Activated naive CD8-positive, alpha-beta T cell treated with anti-CD3 and anti-CD28 coated beads, Interleukin-2, amount 50 U/mL, for 16 hours (primary cell): ENCODE measurements at places on chromosomes 2 and 18.

DNA sequence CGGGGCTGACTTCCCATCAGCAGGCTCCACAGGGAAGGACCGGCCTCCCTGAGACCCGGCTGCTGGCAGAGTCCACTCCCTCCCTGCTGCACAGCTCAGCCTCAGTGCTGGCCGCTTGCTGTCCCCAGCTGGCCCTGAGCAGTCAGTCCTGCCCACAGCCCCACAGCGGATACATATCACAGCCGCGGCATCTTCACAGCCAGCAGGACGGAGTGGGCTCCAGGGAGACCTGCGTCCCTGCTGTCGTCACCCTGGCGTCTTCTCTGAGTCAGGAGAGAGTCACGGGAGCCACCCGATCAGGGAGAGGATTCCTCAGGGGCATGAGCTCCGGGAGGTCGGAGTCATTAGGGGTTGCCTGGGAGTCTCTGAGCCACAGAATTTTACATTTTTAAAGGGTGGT lies 13.1 kb upstream of the SNTG2 start:
- no peak for DNase-seq

DNA sequence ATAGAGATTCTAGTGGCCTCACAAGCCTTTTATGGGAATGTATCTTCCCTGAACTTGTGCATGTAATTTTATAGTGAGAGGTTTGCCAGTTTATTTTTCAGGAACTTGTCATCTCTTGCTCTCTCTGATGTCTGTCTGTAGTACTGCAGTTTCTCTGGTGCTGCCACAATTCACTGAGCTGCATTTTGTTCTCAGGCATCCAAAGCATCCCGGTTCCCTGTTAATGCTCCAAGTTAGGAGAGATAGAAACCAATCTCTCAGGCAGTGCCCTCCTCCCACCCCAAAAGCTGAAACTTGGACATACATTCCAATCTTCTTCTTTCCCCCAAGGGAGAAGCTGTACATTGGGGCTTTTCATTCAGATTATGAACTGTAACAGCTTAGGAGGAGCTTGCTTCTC lies 30.1 kb upstream of the GRB14 start:
- no peak for DNase-seq

DNA sequence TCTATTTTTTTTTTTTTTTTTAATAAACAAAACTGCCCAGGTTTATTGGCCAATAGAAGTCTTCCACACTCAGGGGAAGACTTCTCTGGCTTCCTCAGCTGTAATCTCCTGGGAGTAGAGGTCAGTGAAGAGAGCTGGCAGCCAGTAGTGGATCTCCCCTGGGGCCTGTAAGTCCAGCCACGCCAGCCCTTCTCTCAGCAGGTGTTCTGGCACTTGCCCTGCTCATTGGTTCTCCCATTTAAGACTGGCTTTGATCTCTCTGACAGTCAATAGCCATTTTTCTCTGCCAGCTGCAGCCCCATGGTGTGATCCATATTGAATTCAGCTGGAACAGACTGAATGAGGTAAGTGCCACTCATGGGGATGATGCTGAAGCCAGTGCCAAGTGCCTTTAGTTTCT lies 170.6 kb upstream of the SPHKAP start:
- DNase-seq = no peak

GRCh38 chr2:182763311-182763912 lies 47.4 kb downstream of the DNAJC10 start:
- DNase-seq = no peak

GRCh38 chr2:190449925-190450324 lies 41.8 kb downstream of the MFSD6 start:
- DNase-seq = no peak

- no peak for DNase-seq
Observed at GRCh38 chr18:39938676-39939608, 2016.1 kb upstream of the PIK3C3 start.

DNA sequence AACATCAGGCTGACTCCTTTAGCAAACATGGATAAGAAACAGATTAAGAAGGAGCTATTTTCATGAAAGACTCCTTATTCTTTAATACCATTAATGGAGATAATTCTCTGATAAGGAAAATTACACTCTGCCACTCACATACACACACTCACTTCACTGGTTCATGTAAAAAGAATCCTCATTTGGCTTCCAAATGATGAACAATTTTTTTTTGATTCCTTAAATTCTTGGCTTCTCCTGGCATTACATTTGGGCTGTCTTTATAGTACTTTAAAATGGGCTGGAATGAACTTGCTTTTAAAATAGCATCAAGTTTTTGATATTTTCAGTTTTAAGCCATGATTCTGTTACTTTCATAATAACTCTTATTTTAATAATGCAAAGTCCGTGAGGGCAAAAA lies 328.6 kb downstream of the SLC8A1 start:
- DNase-seq = no peak

GRCh38 chr2:28329184-28329583 lies 63.5 kb upstream of the FOSL2 start:
- DNase-seq = no peak

DNA sequence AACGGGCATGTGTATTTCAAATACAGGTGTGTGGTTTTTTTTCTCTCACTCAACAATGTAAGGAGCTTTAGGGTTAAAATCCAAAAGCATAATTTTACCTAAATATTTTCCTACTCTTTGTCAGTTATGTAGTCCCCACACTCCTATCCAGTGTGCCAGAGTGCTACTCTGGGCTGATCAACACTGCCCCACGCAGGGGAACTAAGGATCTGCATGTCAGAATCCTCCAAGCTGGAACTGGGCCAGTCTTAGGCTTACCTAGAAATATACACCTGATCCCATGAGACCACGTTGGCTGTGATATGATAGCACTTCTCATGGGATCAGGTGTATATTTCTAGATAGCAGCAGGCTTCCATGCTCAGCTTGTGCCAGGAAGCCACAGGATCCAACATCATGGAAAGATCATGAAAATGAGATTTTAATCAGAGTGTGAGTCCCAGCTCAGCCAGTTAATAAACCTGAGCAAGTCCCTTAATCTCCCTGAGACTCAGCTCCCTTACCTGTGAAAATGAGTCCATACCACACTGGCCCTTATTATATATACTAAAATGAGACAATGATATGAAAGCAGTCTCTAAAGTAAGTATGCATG lies 29.7 kb downstream of the CCDC141 start:
- DNase-seq = no peak

DNA sequence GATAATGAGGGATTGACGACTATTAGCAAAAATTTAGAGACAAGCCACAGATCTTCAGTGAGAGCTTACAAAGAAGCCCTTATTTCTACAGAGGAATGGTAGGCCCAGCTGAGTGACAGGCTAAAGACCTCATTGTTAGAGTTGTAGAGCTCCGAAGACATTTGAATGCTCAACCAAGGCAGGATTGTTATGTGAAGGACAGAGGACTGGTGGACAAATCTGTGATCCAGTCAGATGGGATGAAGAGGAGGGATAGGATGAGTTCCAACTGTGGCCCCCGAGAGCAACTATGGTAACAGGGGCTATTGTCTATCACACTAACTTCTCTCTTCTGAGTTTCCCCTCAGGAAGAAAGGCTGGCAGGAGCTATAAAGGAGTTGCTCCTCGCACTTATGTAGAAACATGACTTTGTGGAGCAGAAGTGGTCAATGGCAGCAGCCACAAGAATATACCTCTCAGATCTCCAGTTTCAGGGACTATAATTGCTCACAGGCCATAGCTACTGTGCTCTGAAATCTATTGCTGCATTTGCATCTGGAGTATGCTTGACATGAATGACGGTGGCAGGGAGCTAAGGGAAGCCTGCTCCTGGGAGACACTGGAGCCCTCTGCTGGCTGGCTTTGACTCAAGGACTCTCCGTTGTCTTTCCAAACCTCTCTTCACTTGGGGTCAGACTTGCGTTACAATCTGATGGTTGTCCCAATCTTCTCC lies 50.3 kb upstream of the GREB1L start:
- no peak for DNase-seq

DNA sequence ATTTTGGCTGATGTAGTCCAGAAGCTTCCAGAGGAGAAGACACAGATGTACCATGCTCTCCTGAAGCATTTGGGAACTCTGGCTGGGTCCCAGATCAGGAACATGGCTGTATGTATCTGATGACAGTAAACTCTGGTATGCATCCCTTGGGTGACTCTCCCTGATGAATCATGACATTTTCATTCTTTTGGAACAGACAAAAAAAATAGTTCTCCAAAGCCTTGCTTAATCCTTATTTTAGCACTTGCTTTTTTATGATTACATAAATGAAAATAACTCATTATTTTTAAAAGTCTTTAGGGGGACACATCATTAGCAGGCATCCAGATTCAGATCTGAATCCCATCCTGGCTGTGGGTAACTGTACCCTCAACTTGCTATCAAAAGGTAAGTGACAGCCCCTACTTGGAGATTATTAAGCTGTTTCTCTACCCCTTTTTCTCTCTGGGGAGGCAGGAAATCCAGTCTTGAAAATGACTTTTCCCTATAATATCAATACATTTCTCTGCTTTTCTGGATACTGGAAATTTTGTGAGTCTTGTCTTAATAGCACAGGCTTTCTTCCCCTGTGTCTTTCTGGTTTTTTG lies 23.3 kb downstream of the AOX1 start:
- no peak for DNase-seq

DNA sequence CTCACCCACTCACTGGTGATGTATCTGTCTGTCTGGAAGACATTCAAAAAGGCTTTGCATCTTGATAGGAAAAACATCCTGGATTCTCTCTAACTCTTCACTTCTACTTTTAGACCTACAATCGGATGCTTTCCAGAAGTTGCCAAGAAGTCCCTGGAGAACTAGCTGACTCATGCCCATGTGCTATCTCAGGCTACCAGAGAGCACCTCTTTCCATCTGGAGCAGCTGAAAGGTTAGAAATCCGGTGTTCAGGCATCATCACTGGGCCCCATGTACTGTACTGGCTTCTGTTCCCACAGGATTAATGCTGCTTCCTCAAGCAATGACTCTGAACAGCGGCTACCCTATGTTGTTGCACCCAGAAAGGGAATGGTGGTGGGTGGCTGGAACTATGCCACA lies 259.0 kb downstream of the NBAS start:
- no peak for DNase-seq

- DNase-seq = no peak
Observed at GRCh38 chr2:187224989-187225388, 223.1 kb downstream of the CALCRL start.

- no peak for DNase-seq
Observed at GRCh38 chr18:79765491-79766245, 32.1 kb upstream of the KCNG2 start.

GRCh38 chr18:42348722-42349121 lies 393.7 kb downstream of the PIK3C3 start:
- no peak for DNase-seq

- DNase-seq = no peak
Observed at GRCh38 chr18:10419420-10420103, 34.9 kb upstream of the APCDD1 start.

DNA sequence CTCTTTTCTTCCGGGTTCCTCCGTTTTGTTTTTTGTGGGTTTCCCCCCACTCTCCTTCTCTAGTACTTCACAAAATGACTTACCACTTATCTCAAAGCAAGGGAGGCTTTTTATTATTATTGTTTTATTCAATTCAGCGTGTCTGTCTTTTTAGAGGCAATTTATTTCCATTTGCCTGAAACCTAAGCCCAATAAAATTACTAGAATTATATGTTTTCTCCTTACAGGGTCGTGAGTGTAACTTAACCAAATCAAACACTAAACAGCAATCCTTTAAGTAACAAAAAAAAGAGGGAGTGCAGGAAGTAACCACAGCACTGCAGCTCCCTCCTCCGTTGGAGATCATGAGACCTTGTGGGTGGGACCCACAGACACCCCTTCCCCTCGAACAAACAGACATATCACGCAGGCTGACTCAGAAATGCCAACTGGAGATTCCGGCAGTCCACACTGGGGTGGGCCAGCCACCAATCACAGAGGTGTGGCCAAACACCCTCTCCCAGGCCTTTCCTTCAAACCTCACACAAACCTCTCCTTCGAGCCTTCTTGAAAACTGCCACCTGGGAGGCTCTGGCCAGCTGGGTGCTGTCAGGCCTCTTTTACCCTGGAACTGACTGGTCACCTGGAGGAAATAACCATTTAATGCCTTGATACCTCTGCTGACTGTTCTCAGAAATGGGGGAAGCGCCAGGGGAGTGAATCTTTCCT lies 207.1 kb upstream of the SMAD2 start:
- DNase-seq = no peak

DNA sequence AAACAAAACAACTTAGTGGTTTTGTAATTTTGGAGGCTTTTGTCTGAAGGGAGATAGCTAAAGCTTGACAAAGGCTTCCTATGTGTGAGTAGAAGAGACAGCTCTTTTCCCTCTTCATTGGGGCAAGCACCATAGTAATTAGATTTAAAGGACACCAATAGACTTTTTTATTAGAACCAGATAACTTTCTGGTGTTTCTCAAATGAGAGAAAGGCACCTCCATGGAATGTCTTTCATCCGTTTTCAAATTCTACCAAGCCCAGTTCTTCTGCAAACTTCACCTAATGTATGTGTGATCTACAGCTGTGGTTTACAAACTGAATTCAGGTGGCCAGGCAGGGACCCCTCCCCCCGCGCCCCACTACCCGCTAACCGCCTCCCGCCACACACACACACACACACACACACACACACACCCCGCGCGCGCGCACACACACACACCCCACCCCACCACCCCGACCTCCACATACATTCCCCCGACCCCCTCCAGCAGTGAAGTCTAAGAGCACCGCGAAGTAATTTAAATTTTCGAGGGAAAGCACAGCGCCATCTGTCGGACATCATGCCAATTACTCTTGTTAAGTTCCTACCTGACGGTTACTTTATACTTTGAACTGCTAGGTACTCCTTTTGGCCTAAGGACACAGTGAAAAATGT lies 31.6 kb upstream of the PPP1R1C start:
- DNase-seq = peak; percentile 27

DNA sequence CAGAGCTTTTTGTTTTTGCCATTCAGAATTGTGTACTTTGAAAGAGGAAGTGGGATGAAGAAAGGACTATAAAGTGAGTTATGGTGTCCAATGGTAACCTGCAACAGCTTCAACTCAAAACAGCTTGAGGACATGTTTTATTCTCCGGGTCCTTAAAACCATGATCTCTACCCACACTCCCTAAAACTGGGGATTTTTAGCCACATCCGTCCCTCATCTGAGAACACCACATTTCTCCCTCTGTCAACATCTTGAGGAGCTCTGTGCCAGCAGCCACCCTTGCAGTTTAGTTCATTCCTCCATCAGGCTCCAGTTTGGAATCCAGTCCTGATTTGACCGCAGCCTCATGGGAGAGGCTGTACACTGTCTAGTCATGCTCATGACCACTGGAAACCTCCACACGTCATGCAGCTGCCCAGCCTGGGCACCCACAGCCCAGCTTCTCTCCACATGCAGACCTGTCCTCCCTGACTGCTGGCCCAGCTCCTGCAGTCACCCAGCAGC lies 62.6 kb downstream of the C18orf63 start:
- no peak for DNase-seq

GRCh38 chr2:212311807-212312404 lies 226.7 kb downstream of the ERBB4 start:
- no peak for DNase-seq

DNA sequence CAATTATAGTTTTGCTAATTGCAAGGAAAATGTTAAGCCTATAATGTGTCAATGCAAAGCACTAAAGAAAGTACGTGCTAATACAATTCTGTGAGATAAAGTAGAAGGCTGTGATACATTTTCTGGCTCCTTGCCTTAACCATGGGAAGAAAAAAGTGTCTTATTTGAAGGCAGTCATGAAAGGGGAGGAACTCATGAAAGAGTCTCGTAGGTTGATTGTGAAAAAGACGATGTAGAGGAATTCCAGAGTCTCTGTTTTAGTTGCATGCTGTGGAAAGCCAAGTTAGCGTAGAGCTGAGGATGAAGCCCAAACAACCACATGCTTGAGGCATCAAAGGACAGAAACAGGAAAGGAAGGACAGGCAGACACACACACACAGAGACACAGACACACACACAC lies 214.1 kb downstream of the MEIS1 start:
- no peak for DNase-seq
